ENCODE measurements at places on chromosomes 3 and 15. TPM values are rescaled to one million over a fixed set of nuclear protein-coding genes. Genes with fewer than 3 reads are reported as not detected.

DNA sequence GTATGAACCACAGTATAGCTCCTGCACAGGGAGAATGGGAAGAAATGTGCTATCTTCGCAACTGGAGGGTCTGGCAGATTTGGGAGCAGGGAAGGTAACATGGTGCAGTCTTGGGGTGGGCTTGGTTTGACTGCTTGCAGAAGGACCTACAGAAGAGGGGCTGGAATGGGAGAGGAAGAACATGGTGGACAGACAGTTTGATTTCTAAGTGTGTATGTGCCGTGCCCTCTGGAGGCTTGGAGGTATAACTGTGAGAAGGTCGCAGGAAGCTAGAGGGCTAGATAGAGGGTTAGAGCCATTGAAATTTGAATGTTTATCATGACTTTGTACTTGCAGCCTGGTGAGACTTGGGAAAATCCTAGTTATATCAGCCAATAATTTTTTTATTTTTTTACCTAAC is 169.2 kb downstream of the SQOR start:
- H3K36me3 ChIP-seq = no peaks in the 10 kb centered on the region
- H3K27me3 ChIP-seq = no peaks in the 10 kb centered on the region

GRCh38 chr3:97793420-97794019 is 28.3 kb upstream of the CRYBG3 start:
- no peaks in the 10 kb centered on the region for H3K36me3 ChIP-seq
- no peak overlapping the region for H3K27ac ChIP-seq
- no peak overlapping the region for H3K4me3 ChIP-seq
- H3K27me3 ChIP-seq = no peaks in the 10 kb centered on the region

- no peaks in the 10 kb centered on the region for H3K27me3 ChIP-seq
- H3K27ac ChIP-seq = no peak overlapping the region
- H3K36me3 ChIP-seq = no peaks in the 10 kb centered on the region
- no peak overlapping the region for H3K4me3 ChIP-seq
- H3K4me1 ChIP-seq = no peaks in the 10 kb centered on the region
Measured at GRCh38 chr15:67579164-67579563, 36.7 kb downstream of the MAP2K5 start.

Gene VIPR1
- total RNA-seq = 19.2 TPM

- H3K4me1 ChIP-seq = no peaks in the 10 kb centered on the region
- no peaks in the 10 kb centered on the region for H3K27me3 ChIP-seq
- no peak overlapping the region for H3K4me3 ChIP-seq
- DNase-seq = no peak
Measured at GRCh38 chr15:70471517-70471916, 291.8 kb downstream of the UACA start.

GRCh38 chr3:193744822-193745684 is 152.0 kb downstream of the OPA1 start:
- peak overlapping the region; percentile 87 for H3K27ac ChIP-seq
- H3K4me1 ChIP-seq = peaks cover 27% of the 10 kb centered on the region
- peak; percentile 72 for DNase-seq

GRCh38 chr3:124843047-124843446 is 44.1 kb downstream of the ITGB5 start:
- no peaks in the 10 kb centered on the region for H3K27me3 ChIP-seq
- no peaks in the 10 kb centered on the region for H3K36me3 ChIP-seq

DNA sequence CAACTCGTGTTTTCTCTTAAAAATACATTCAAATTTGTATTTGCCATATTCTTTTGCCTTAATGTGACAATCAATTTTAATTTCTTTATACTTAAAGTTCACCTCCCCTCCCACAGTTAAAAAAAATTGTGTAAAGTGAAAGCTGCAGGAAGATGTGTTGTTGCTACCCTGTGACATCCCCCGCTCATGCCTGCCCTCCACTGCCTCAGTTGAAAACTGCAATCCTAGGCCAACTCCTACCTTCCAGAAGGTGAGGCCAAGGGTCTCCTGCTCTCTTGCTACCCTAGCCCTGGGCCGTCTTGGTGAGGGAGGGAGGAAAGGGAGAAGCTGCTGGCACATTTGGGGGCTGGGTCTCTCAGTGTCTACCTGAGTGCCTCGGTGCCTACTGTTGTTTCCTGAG is 57.0 kb upstream of the CMTM7 start:
- H3K36me3 ChIP-seq = no peaks in the 10 kb centered on the region
- DNase-seq = no peak
- H3K27ac ChIP-seq = no peak overlapping the region
- no peak overlapping the region for H3K4me3 ChIP-seq

- no peak overlapping the region for H3K4me3 ChIP-seq
- no peak for DNase-seq
- H3K36me3 ChIP-seq = no peaks in the 10 kb centered on the region
- no peaks in the 10 kb centered on the region for H3K27me3 ChIP-seq
- peaks cover 15% of the 10 kb centered on the region for H3K4me1 ChIP-seq
Measured at GRCh38 chr15:89824607-89824867, 9.9 kb upstream of the ANPEP start.

Gene TLE3
- total RNA-seq = 18.0 TPM

DNA sequence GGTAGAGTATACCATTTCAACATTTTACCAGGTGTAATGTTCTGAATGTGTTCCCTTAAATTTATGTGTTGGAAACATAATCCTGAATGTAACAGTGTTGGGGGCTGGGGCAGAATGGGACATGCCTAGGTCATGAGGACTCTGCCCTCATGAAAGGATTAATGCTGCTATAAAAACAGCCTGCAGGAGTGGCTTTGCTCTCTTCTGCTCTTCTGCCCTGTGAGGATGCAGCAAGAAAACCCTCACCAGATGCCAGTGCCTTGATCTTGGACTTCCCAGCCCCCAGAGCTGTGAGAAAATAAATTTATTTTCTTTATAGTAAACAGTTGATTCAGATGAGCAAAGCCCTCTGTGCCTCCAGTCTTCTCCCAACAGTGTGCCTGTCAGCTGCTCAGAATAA is 326.0 kb upstream of the ONECUT1 start:
- H3K36me3 ChIP-seq = no peaks in the 10 kb centered on the region
- H3K27ac ChIP-seq = peak overlapping the region; percentile 94
- no peaks in the 10 kb centered on the region for H3K27me3 ChIP-seq
- no peak overlapping the region for H3K4me3 ChIP-seq
- peaks cover 13% of the 10 kb centered on the region for H3K4me1 ChIP-seq

DNA sequence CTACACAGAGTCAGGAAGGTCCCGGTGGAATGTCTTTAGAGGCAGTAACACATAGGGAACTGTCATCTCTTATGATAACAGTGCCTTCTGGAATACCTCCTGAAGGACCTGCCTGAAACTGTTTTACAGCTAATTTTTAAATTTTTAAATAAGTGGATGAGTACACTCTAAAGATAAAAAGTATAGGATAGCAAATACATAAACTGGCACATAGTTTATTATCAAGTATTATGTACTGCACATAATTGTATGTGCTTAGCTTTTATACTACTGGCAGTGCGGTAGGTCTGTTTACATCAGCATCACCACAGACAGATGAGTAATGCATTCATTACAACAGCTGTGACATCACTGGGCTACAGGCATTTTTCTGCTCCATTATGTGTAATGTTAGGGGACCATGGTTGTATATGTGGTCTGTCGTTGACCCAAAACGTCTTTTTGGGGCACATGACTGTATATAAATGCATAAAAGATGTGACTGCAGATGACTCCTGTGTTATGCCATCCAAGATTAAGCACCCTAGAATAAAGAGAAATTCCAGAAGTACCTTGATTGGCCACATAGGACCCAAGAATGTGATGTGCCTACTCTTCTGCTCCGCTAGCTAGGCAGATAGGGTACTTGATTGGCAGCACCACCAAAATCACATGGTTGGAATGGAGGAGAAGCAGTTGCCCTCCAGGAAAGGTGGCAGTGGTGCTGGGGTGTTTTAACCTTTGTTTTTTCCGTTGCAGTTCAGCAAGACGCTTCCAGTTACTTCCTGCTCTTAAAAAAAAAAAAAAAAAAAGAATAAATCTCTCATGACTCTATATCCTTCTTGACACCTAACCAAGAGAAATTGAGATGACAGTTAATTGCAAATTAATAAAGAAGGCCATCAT is 3.3 kb downstream of the VPS8 start:
- DNase-seq = no peak
- no peaks in the 10 kb centered on the region for H3K27me3 ChIP-seq
- peaks cover 7% of the 10 kb centered on the region for H3K4me1 ChIP-seq

DNA sequence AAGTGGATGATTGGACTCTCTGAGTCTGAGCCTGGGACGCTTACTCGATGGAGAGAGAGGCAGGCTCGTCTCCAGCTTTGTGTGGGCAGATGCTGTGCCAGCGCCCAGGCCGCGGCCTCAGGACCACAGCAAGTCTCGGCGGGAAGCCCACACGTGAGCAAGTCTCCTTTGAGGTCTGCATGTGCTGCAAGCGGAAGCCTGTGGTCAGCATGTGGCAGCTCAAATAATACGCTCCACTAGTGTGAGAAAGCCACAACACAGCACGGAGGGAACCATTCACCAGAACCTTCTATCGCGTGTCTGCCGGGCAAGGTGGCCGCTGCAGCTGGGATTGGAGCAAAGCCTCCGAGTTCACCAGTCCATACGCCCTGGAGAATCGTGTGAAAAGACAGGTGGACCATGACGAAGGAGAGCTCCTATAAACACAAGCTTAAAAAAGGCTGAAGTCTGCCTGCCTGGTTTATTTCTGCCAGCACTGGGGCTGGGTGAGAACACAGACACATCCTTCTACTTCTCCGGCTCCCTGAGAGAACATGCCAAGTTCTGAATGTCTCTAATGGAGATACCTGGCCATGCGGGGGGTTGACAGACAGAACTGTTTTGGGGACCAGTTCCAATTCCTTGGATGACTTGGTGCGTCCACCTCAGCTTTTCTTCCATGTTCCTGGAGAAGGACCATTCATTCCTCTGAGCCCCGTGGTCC is 82.0 kb upstream of the LRIG1 start:
- no peaks in the 10 kb centered on the region for H3K4me1 ChIP-seq
- no peaks in the 10 kb centered on the region for H3K36me3 ChIP-seq
- DNase-seq = no peak
- H3K4me3 ChIP-seq = no peak overlapping the region

DNA sequence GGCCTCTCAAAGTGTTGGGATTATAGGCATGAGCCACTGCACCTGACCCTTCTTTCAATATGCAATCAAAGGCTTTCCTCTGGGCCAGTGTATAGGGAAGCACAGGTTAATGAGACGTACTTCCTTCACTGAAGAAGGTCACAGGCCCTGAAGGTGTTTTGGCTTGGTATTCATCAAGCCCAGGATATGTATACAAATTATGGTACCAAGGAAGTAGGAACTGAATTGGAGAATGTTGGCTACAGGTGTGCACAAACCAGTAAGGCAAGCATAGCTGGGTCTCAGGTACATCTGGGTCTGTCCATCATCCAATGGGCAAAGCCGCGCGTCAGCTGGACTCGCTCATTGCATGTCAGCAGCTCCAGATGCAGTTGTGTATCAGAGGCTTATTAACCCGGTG is 237.9 kb downstream of the ADAMTS17 start:
- H3K4me3 ChIP-seq = no peak overlapping the region
- no peak overlapping the region for H3K27ac ChIP-seq
- no peaks in the 10 kb centered on the region for H3K27me3 ChIP-seq
- no peaks in the 10 kb centered on the region for H3K36me3 ChIP-seq
- no peak for DNase-seq

GRCh38 chr15:58016581-58017175 is 48.8 kb downstream of the ALDH1A2 start:
- no peak overlapping the region for H3K4me3 ChIP-seq
- no peaks in the 10 kb centered on the region for H3K4me1 ChIP-seq
- H3K27me3 ChIP-seq = peaks cover 4% of the 10 kb centered on the region
- no peak for DNase-seq

All from hepatocyte (in vitro differentiated cells).